ENCODE measurements at places on chromosomes 1 and 21.

- no peak for DNase-seq
Measured at GRCh38 chr1:2589431-2590232, 3.1 kb downstream of the PRXL2B start.

- DNase-seq: no peak
Measured at GRCh38 chr1:15308135-15308534, 61.1 kb downstream of the FHAD1 start.

GRCh38 chr1:75964760-75965408, 32.7 kb upstream of the ASB17 start:
- DNase-seq: no peak

- DNase-seq: no peak
Measured at GRCh38 chr1:86396498-86396890, 371 bp upstream of the ODF2L start.

Measured in activated CD4-positive, alpha-beta T cell treated with anti-CD3 and anti-CD28 coated beads for 24 hours (primary cell).